ENCODE measurements at places on chromosomes 1 and 21. TPM values are rescaled to one million over a fixed set of nuclear protein-coding genes. Genes with fewer than 3 reads are reported as not detected.

DNA sequence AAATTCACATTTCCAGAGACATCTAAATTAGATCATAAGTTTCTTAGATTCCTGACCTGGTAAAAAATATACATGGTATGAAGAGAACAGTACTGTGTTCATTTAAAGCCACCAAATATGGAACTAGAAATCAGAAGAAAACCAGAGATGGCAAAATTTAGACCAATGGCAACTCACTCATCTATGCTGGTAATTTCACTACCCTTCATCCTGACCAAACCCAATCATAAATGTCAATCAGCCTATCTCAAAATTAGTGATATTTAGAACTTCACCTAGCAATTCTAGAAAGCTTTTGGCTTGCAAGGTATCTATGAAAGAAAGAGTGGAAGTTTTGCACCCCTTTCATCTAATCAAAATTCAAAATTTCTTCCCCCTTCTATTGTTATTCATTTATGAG is 107.7 kb downstream of the NIBAN1 start:
- H3K36me3 ChIP-seq = no peaks in the 10 kb centered on the region
- DNase-seq = no peak
- peaks cover 3% of the 10 kb centered on the region for H3K4me1 ChIP-seq
- H3K27ac ChIP-seq = no peak overlapping the region
- no peak overlapping the region for H3K4me3 ChIP-seq

The TCP10L gene
- not detected for total RNA-seq

DNA sequence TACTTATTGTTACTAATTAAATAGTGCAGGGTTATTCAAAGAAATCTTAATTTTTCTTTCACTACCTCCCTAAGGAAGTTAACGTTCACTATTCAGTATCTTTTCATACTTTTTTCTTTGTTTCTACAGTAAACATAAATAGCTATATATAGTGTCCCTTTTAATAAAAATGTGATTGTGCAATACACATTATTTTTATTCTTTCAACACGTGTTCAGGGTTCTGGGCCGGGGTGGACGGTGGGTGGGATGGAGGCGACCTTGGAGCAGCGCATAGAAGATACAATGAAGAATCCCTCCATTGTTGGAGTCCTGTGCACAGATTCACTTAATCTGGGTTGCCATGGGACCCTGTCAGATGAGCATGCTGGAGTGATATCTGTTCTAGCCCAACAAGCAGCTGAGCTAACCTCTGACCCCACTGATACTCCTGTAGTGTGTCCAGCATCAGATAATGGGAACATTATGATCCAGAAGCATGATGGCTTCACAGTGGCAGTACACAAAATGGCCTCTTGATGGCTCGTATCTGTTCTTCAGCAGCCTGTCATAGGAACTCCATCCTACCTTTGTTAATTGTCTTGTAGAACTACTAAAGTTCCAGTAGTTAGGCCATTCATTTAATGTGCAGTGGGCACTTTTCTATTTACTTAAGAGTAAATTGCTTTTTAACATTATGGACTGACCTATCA is 155.9 kb upstream of the L1TD1 start:
- H3K27me3 ChIP-seq = no peaks in the 10 kb centered on the region
- no peak for DNase-seq
- H3K4me1 ChIP-seq = no peaks in the 10 kb centered on the region
- H3K4me3 ChIP-seq = no peak overlapping the region

GRCh38 chr1:51313268-51313852 is 17.0 kb downstream of the TTC39A start:
- peak overlapping the region; percentile 51 for H3K27ac ChIP-seq
- H3K27me3 ChIP-seq = no peaks in the 10 kb centered on the region
- no peaks in the 10 kb centered on the region for H3K36me3 ChIP-seq
- H3K4me1 ChIP-seq = peaks cover 10% of the 10 kb centered on the region
- no peak overlapping the region for H3K4me3 ChIP-seq

DNA sequence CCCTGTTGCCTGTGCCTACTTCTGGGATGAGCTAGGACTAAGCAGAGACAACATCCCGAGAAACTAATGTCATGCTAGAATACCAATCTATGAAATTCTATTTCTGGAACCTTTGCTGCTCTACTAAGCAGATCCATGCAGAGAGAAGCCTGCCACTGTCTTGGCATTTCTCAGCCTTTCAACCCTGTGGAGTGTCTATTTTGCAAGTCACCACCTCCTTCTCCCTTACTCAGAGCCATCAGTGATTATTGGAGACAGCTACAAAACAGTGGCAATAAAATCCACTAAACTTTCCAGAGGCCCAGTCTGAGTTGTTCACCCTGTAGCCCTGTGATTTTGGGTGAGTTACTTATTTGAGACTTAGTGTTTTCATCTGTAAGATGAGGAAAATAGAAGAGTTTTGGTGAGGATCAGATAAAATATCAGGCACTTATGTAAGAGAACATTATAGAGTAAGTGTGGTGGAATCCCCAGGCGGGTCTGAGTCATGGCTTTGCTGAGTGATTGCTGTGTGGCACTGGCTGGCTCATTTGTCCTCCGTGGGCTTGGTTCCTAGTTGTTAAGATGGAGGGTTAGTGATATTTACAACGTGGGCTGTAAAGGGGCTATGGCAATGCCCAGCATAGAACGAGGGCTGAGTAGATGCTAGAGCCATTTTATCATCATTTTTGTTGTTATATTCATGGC is 61.1 kb downstream of the FMN2 start:
- H3K4me3 ChIP-seq = no peak overlapping the region
- H3K27ac ChIP-seq = no peak overlapping the region
- H3K36me3 ChIP-seq = no peaks in the 10 kb centered on the region
- DNase-seq = no peak
- no peaks in the 10 kb centered on the region for H3K27me3 ChIP-seq

DNA sequence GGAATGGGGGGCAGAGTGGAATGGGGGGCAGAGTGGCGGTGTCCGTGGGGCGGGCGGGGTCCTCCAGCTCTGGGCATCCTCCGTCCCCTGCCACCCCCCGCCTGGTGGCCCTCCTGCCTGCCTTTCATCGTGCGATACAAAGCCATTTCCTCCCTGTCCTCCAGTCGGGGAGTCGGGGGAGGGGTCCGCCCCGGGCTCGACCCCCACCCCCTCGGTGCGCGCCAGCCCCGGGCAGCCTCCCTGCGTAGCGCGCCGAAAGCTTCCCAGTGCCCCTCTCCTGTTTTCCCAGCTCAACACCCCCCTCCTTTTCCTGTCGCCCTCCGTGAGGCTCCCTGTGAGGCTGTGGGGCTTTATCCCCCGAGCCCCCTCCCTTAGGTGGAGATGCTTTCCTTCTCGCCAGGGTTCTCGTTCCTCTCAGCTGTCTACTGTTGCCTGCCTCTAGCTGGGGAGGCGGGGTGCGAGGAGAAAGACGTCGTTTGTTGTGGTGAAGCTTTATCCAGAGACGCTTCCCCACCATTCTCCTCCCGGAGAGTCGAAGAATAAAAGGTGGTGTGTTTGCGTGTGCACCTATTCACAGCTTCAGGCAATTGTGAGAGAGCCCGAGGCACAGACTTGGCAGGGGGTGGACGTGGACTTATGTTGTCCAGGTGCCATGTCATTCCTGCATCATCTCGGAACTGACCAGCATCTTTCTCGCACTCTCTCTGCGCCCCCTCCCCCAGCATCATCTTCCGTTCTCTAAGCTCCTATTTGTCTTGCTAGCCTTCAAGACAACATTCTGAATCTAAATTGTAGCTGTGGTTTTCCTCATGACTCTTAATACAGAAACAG is 848 bp downstream of the DNM3 start:
- H3K4me3 ChIP-seq = peak overlapping the region; percentile 62
- DNase-seq = peak; percentile 83
- peaks cover 9% of the 10 kb centered on the region for H3K4me1 ChIP-seq
- H3K27ac ChIP-seq = peak overlapping the region; percentile 83

DNA sequence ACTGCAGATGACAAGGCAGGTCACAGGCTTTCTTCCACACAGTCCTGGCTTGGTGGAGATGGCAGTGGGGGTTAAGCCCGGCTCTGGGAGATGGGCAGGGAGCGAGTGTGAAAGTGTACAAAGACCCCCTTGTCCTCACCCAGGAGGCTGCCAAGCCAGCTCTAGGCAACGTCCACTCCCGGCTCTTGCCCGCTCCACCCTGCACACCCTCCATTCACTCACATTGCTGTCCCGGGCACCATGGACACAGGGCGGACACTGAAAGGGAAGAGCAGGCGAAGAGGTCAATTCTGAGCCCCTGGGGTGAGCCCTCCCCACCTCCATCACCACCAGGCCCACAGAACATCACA is 8.9 kb downstream of the COL16A1 start:
- H3K27me3 ChIP-seq = no peaks in the 10 kb centered on the region
- H3K4me1 ChIP-seq = peaks cover 4% of the 10 kb centered on the region
- H3K4me3 ChIP-seq = no peak overlapping the region
- DNase-seq = no peak
- H3K36me3 ChIP-seq = no peaks in the 10 kb centered on the region

DNA sequence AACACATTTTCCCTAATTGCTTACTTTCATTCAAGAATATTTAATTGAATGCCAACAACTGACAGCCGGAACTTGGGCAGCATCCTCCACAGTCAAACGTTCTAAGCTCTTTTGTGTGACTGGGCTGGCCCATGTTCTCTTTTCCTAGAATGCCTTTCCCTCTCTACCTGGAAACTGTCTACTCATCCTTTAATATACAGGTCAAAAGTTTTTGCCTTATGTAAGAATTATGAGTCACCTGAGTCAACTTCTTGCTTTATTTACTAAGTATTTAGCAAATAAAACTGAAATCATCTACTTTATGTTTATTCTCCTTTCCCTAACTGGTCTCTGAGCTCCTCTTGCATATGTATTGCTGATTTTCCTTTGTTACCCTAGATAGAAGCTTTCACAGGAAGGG is 172.2 kb downstream of the CHRM3 start:
- no peaks in the 10 kb centered on the region for H3K4me1 ChIP-seq
- no peak overlapping the region for H3K4me3 ChIP-seq
- H3K27me3 ChIP-seq = no peaks in the 10 kb centered on the region
- no peak for DNase-seq
- H3K36me3 ChIP-seq = no peaks in the 10 kb centered on the region
- no peak overlapping the region for H3K27ac ChIP-seq

GRCh38 chr1:237084341-237085077 is 42.5 kb downstream of the RYR2 start:
- no peaks in the 10 kb centered on the region for H3K4me1 ChIP-seq
- H3K27me3 ChIP-seq = no peaks in the 10 kb centered on the region
- no peaks in the 10 kb centered on the region for H3K36me3 ChIP-seq
- no peak for DNase-seq

The IFNLR1 gene
- total RNA-seq = 5.2 TPM

The GPATCH2 gene
- total RNA-seq = 17.0 TPM

DNA sequence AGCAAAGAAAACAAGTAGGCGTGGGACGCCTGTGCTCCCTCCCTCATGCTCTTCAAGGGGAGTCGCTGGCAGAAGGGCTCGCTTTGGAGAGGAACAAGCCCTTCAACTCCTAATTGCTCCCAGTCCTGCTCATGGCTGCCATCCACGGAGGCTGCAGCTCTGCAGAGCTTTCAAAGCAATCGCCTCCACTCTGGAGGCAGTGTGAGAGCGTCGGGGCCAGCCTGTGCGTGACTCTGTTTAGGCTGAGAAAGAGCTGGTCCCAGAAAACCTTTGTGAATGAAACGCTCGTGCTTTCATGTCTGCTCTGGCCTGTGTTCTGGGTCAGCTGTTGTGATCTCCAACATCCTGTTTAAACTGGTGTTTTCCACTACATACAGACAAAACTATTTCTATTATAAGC is 23.9 kb upstream of the RUNX1 start:
- H3K27ac ChIP-seq = peak overlapping the region; percentile 50
- no peaks in the 10 kb centered on the region for H3K4me1 ChIP-seq
- no peak overlapping the region for H3K4me3 ChIP-seq
- no peaks in the 10 kb centered on the region for H3K36me3 ChIP-seq
- DNase-seq = no peak

The HLX gene
- total RNA-seq = 22.4 TPM

- no peaks in the 10 kb centered on the region for H3K27me3 ChIP-seq
- no peak overlapping the region for H3K4me3 ChIP-seq
- no peak overlapping the region for H3K27ac ChIP-seq
These were observed 180.8 kb downstream of the RPS6KC1 start for GRCh38 chr1:213231795-213232231.

GRCh38 chr1:151961833-151962232 is 31.8 kb downstream of the S100A10 start:
- no peak for DNase-seq
- peak overlapping the region; percentile 27 for H3K27ac ChIP-seq
- peaks cover 14% of the 10 kb centered on the region for H3K4me1 ChIP-seq
- no peaks in the 10 kb centered on the region for H3K27me3 ChIP-seq
- H3K4me3 ChIP-seq = no peak overlapping the region
- no peaks in the 10 kb centered on the region for H3K36me3 ChIP-seq

- H3K27me3 ChIP-seq = no peaks in the 10 kb centered on the region
- peaks cover 23% of the 10 kb centered on the region for H3K4me1 ChIP-seq
- H3K27ac ChIP-seq = no peak overlapping the region
- peaks cover 32% of the 10 kb centered on the region for H3K36me3 ChIP-seq
These were observed 18.3 kb downstream of the PPT1 start for GRCh38 chr1:40078512-40079333.
